NCI-H187 treated with DMSO at 0.1 percent for 48 hours (cell line): ENCODE measurements at places on chromosomes 7 and 10.

DNA sequence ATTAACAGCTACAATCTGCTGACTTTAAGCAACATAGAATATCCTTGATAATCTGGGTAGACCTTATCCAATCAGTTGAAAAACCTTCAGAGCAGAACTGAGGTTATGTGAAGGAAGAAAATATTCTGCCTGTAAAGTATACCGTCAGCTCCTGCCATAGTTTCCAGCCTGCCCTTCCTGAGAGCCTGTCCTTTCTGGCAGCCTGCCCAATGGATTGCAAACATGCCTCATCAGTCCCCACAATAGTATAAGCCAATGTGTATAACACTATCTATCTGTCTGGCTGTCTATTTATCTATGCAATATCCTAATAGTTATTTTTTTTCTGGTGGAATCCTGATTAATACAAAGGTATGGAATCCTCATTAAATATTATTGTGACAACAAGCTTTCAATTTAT, 489.2 kb upstream of the KCND2 start:
- no peak for DNase-seq

DNA sequence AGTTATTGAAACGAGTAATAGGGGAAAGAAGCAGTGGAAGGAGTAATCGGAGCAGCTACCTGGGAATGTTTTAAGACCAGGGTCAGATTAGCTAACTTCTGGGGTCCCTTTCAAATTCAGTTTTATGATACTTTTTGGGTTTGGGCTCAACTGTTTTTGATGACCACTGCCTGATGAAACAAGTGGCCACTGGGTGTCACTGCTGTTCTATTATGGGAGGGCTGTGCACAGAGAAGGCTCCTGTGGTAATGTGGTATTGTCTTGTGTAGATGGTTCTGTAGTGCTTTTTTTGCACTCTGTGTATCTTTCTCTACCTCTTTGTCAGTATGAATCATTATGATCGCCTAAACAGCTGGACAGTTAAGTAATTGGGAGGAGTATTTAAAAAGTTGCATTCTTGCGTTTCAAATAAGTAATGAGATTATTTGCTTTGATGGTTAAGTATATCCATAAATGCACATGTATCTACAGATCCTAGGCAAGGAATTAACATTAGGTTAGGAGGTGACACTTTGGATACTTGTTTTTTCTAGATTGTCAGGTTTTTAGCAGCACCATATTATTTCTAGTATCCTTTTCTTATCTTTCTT, 128.4 kb downstream of the ABCA13 start:
- no peak for DNase-seq

DNA sequence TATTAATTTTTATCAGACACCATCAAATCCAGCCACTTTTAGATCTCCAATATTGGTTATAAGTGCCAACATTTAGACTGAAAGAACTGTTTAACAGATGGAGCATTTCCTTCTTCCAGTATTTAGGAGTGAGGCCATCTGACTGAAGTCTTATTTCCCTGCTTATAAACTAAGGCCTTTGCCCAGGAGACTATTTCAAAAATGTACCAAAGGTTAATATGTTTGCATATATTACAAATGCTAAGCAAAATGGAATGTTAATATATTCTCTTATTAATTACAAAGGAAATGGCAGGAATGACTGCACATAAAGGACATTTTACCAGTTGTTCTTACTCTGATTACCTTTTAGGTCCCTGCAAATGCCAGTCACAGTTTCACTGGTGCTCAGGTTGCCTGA, 238.9 kb upstream of the PLXNA4 start:
- no peak for DNase-seq

DNA sequence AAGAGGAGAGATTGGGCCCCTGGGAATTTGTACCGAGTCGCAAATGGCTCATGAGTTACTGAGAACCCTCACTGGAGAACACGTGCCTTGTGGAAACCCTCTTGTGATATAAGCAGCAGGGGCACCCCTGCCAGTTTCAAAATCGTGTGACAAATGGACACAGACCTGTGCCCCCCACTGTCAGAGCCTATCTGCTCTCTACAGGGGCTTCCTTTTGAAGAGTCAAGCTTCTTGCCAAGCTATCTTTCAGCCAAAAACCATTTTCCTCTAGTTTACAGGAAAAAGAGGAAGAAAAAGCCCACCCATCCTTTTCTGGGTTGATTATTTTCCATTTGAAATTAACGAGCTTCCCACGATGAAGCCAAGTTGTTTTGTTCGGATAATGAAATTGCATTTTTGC, 64.1 kb upstream of the MPP7 start:
- no peak for DNase-seq

- DNase-seq: no peak
These were observed 123.3 kb downstream of the PRPF18 start for GRCh38 chr10:13709931-13710650.

- DNase-seq: no peak
These were observed 11.4 kb downstream of the GPR26 start for GRCh38 chr10:123677556-123677955.
